Chondrocyte (in vitro differentiated cells): ENCODE measurements at places on chromosomes 4 and X. TPM values are rescaled to one million over a fixed set of nuclear protein-coding genes. Genes with fewer than 3 reads are reported as not detected.

GRCh38 chr4:23235628-23236390, 543.1 kb downstream of the GBA3 start:
- no peak overlapping the region for H3K27ac ChIP-seq
- H3K27me3 ChIP-seq = peaks cover 6% of the 10 kb centered on the region
- DNase-seq = no peak

- H3K4me1 ChIP-seq = peaks cover 37% of the 10 kb centered on the region
- peak overlapping the region; percentile 67 for H3K27ac ChIP-seq
- peaks cover 2% of the 10 kb centered on the region for H3K36me3 ChIP-seq
- no peak overlapping the region for H3K4me3 ChIP-seq
These were observed 733.4 kb upstream of the INTU start for GRCh38 chr4:126899331-126899801.

- H3K27ac ChIP-seq = no peak overlapping the region
- no peaks in the 10 kb centered on the region for H3K4me1 ChIP-seq
- H3K36me3 ChIP-seq = no peaks in the 10 kb centered on the region
- DNase-seq = no peak
- H3K4me3 ChIP-seq = no peak overlapping the region
These were observed 258.7 kb upstream of the CPEB2 start for GRCh38 chr4:14743601-14744000.

GRCh38 chr4:153221783-153222706, 17.8 kb downstream of the TRIM2 start:
- no peak for DNase-seq
- peaks cover 34% of the 10 kb centered on the region for H3K4me1 ChIP-seq
- H3K4me3 ChIP-seq = peak overlapping the region; percentile 89
- no peaks in the 10 kb centered on the region for H3K27me3 ChIP-seq

DNA sequence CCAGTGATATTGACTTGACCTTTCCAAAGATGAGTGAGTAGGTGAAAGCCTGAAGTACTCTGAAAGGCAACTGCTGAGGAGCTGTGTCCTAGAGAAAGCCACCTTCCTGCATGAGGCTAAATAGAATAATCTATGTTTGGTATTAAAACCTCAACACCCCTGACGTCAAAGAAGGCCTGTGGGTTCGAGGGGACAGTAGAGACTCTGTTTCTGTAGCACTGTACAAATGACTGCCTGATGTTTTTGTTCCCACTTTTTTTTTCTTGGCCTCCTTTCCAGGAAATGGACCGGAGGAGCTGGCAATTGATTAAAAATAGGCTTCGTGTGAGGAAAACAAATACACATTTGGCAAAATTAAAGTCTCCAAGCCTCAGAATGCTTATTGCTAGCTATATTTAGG, 29.5 kb downstream of the TMEM255A start:
- H3K27ac ChIP-seq = no peak overlapping the region
- H3K27me3 ChIP-seq = peaks cover 5% of the 10 kb centered on the region
- no peaks in the 10 kb centered on the region for H3K4me1 ChIP-seq

DNA sequence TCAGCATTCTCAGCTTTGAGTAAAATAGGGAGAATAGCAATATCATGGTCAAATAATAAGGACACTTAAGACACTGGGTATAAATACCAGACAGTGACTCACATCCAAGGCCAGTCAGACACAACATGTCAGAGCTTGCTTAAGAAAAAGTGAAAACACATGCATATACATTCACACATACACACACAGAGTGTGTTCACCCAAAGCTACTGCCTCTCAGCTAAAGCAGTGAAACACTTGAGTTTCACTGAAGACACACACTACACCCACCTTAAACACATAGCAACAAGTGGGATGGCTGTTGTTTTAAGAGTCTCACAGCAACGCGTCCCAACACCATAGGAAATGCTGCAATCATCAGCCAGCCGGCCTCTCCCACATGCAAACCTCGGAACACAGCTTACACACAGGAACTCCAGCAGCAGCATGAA, 14.4 kb downstream of the SHROOM4 start:
- no peaks in the 10 kb centered on the region for H3K36me3 ChIP-seq
- peak overlapping the region; percentile 97 for H3K27ac ChIP-seq
- peaks cover 41% of the 10 kb centered on the region for H3K4me1 ChIP-seq

DNA sequence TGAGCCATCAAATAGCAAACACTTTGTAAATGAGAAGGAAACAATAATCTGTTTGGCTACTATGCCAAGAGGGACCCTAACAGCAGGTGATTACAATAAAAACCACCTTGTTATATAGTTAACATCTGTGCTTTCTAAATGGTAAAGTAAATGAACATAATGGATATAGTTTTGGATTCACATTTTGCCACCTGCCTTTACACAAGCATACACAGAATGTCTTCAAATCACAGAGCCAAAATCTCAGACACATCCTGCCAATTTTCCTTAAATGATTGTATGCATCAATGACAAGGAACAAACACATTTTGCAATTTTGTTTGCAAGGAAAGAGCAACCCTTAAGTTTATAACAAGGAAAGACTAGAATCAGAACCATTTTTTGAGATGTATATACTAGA, 334.2 kb downstream of the FSTL5 start:
- H3K4me1 ChIP-seq = peaks cover 7% of the 10 kb centered on the region
- DNase-seq = no peak
- no peaks in the 10 kb centered on the region for H3K27me3 ChIP-seq

DNA sequence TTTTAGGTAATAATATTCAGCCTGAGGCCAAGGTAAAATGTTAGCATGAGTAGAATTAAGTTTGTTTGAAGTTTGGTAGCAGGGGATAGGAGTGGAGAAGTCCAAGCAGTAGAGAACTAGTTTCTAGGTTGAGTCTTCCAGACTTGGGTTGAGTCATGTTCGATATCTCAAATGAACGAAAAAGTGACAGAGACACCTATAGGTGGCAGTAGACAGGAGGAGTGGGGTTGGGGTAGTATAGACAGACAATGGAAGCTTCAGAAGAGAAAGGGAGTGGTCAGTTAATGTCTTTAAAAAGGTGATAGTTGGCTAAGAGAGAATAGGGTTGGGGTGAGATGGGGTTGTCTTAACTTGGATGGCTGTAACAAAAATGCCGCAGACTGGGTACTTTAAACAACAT, 58.7 kb upstream of the EMCN start:
- H3K4me1 ChIP-seq = no peaks in the 10 kb centered on the region
- no peak overlapping the region for H3K4me3 ChIP-seq
- no peaks in the 10 kb centered on the region for H3K36me3 ChIP-seq
- H3K27ac ChIP-seq = no peak overlapping the region
- DNase-seq = no peak

GRCh38 chr4:106588891-106589290, 220.3 kb upstream of the GIMD1 start:
- H3K27me3 ChIP-seq = no peaks in the 10 kb centered on the region
- peak overlapping the region; percentile 61 for H3K27ac ChIP-seq
- DNase-seq = no peak
- H3K4me1 ChIP-seq = peaks cover 46% of the 10 kb centered on the region
- no peaks in the 10 kb centered on the region for H3K36me3 ChIP-seq

GRCh38 chr4:24645765-24646550, 61.6 kb upstream of the DHX15 start:
- H3K4me1 ChIP-seq = peaks cover 20% of the 10 kb centered on the region
- DNase-seq = no peak
- H3K27me3 ChIP-seq = no peaks in the 10 kb centered on the region
- H3K36me3 ChIP-seq = no peaks in the 10 kb centered on the region
- H3K4me3 ChIP-seq = no peak overlapping the region
- no peak overlapping the region for H3K27ac ChIP-seq

DNA sequence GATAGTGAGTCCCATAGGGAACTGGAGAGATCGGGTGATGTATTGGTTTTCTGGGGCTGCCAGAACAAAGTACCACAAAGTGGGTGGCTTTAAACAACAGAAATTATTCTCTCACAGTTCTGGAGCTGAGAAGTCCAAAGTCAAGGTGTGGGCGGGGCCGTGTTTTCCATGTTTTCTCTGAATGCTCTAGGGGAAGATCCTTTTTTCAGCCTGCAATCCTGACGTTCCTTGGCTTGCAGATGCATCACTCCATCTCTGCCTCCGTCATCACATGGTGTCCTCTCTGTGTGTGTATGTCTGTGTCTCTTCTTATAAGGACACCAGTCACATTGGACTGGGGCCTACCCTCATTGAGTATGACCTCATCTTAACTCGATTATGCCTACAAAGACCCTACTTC, 7.9 kb upstream of the GPM6B start:
- DNase-seq = no peak
- peaks cover 2% of the 10 kb centered on the region for H3K36me3 ChIP-seq
- H3K27me3 ChIP-seq = no peaks in the 10 kb centered on the region

GRCh38 chrX:19535476-19535875, 20.2 kb upstream of the MAP3K15 start:
- H3K36me3 ChIP-seq = peaks cover 2% of the 10 kb centered on the region
- H3K4me3 ChIP-seq = no peak overlapping the region
- no peaks in the 10 kb centered on the region for H3K27me3 ChIP-seq
- no peaks in the 10 kb centered on the region for H3K4me1 ChIP-seq
- no peak for DNase-seq
- no peak overlapping the region for H3K27ac ChIP-seq

DNA sequence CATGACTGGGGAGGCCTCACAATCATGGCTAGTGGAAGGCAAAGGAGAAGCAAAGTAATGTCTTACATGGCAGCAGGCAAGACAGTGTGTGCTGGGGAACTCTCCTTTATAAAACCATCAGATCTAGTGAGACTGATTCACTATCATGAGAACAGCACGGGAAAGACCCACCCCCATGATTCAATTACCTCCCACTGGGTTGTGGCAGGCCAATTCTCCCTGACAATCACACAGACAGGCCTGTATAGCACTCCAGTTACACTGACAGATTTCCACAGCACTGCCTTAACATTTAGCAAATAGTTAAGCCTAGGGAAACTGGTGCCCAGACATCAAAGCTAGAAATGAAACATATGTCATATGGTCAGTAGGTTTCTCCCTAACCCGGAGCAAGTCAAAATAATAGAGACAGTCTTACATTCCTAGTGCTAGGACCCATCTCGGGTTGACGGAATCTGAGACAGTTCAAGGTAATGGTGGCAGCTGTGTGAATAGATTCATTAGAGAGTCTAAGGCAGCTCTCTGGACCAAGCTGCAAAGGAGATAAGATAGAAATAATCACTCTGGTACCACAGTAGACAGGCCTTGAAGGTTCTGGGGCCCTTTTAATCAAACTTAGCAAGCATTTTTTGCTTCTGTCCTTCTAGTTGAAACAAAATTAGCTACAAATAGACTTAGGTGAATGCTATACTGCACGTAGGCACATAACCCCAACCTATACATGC, 9.4 kb upstream of the HERC5 start:
- H3K36me3 ChIP-seq = no peaks in the 10 kb centered on the region
- no peak overlapping the region for H3K27ac ChIP-seq
- H3K4me3 ChIP-seq = no peak overlapping the region
- H3K4me1 ChIP-seq = no peaks in the 10 kb centered on the region

GRCh38 chr4:158234671-158235070, 24.4 kb downstream of the TMEM144 start:
- H3K4me1 ChIP-seq = peaks cover 4% of the 10 kb centered on the region
- DNase-seq = no peak
- H3K27ac ChIP-seq = no peak overlapping the region
- no peaks in the 10 kb centered on the region for H3K27me3 ChIP-seq

DNA sequence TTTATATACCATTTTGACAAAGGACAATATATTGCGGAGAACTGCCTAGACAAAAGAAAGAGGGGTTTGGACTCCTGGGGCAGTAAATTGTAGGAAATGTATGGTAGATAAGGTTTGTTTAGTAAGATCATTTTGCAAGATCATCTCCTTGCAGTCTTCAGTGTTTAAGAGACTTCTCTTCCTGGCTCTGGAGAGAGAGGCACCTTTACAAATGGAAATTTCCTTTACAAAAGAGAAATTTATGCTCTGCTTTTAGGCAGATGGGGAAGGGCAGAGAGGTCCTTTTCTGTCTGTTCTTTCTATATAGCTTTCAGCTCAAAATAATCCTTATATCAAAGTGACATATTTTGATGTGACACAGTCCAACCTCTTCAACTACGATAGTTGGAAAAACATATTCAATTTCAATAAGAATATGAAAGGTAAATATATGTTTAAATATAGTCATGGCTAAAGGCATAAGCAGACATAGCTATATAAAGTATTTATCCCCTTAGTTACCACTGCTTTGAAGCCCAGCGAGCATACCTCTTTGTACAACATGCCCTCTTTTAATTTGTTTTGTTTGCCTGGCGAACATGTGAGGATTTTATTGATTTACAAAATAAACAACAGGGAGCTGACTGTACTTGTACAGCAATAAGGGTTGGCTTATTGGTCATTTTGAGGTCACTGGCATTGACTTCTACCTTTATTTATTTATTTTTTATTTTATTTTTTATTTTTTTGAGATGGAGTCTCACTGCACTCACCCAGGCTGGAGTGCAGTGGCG, 65.2 kb downstream of the TRIM2 start:
- H3K4me1 ChIP-seq = peaks cover 20% of the 10 kb centered on the region
- peaks cover 3% of the 10 kb centered on the region for H3K36me3 ChIP-seq
- H3K27ac ChIP-seq = no peak overlapping the region
- H3K27me3 ChIP-seq = no peaks in the 10 kb centered on the region
- H3K4me3 ChIP-seq = no peak overlapping the region

GRCh38 chr4:94409962-94410361, 41.8 kb upstream of the PDLIM5 start:
- H3K27me3 ChIP-seq = no peaks in the 10 kb centered on the region
- H3K4me1 ChIP-seq = peaks cover 74% of the 10 kb centered on the region
- DNase-seq = no peak
- H3K4me3 ChIP-seq = no peak overlapping the region

DNA sequence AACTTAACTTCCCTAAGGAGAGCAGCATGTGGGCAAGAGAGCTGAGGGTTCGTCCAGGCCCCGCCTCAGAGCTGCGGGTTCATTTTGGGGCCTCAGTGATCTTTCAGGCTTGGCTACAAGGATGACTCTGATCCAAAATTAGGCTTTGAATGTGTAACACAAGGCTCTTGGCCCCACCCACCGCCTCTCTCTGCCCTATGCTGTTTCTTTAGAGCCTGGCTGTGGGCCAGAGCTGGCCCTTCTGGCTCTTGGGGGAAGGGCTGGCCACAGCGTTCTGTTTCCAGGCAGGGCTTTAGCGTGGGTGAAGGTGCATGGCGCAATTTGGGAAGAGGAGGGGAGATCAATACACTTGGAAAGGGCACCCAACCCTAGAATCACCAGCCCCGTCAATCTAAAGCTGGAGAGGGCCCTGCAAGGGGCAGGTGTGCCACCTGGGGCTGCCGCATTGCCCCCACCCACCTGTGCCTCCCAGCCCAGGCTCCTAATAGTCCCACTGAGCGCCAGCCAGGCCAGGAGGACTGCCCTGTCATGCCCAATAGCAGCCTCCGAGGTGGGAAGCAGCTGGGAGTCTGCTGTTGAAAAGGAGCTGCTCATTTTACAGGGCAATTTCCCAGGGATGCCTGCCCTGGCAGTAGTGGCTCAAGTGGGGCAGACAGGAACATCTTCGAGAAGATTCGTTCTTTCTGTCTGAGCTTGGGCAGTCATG, 84.5 kb upstream of the MAML3 start:
- peak overlapping the region; percentile 94 for H3K27ac ChIP-seq
- peaks cover 36% of the 10 kb centered on the region for H3K4me1 ChIP-seq
- no peaks in the 10 kb centered on the region for H3K36me3 ChIP-seq
- H3K4me3 ChIP-seq = peak overlapping the region; percentile 58

GRCh38 chr4:123554801-123555232, 158.2 kb downstream of the SPRY1 start:
- H3K4me1 ChIP-seq = peaks cover 48% of the 10 kb centered on the region
- peaks cover 2% of the 10 kb centered on the region for H3K27me3 ChIP-seq
- H3K27ac ChIP-seq = peak overlapping the region; percentile 92
- DNase-seq = no peak
- peak overlapping the region; percentile 29 for H3K4me3 ChIP-seq

Gene MAGEA4
- total RNA-seq = not detected in 3 replicates

Gene CENPVL2
- total RNA-seq = not detected in 3 replicates

Gene TENM3
- total RNA-seq = 87.0 to 135 TPM (median 87.6 TPM) in 3 replicates
